ENCODE measurements at places on chromosomes 2 and 18. TPM values are rescaled to one million over a fixed set of nuclear protein-coding genes. Genes with fewer than 3 reads are reported as not detected.

Gene CELF4
- total RNA-seq: not detected

Gene HRH4
- total RNA-seq: not detected

Gene TCF4
- total RNA-seq: 2.4 TPM

Gene ZNF638
- total RNA-seq: 71.1 TPM

Gene DYNAP
- total RNA-seq: not detected

Gene SIX3
- 0.11 TPM for total RNA-seq

Gene EMILIN1
- total RNA-seq: not detected

Gene UBE2F
- 16.5 TPM for total RNA-seq

Gene DTNA
- not detected for total RNA-seq

Gene AMER3
- not detected for total RNA-seq

Gene SP5
- total RNA-seq: not detected
